ENCODE measurements at places on chromosomes 4 and X.
A peak's percentile ranks its signal among the peaks of the same experiment; 100 is the strongest.

DNA sequence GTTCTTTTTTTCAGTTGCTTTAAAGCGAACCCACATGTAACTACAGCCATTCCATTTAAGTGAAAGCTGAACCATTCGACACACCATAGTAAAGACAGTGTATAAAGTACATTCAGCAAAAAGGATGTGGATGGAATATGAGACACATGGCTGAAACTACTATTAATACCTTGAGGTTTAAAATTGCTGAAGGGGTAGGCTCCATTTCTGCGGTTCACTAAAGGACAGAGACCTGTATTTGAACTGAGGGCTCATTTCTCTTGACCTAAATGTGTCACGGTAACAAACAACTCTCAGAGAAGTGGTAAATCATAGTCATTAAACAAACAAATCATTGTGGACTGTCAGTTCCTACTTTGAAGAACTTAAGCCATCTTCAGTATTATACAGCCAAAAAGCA lies 1085.6 kb upstream of the TENM3 start:
- no peak for DNase-seq

DNA sequence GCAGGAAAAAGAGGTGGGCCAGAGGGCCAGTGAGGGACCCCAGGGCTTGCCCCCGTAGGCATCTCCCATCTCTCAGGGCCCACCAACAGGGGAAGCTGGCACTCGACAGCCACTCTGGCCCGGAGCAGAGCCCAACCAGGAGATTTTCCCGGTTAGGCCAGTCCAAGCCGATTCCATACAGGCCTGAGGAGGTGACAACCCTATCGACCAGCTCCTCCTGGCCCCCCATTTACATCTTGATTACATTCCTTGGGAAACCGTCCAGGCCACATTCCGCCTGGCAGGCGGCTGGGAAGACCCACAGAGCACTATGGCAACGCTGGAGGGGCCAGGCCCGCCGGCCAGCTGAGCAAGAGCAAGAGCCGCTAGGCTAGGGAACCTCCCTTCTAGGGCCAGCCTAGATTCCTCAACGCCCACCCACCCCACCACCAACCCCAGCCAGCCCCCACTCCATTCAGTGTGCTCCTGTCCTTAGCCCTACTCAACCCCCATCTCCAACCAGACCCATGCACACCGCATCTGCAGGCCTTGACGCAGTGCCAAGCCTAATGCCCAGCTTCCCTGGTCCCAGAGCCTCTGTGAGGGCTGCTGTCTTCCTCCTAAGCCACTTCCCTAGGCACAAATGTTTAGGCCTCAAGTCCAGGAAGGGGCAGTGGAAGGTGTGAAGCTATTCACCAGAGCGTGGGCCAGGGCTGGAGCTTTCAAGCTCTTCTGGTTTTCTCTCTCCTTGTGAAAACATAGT lies 161.2 kb downstream of the EFNB1 start:
- no peak for DNase-seq

GRCh38 chrX:5718651-5719050 lies 510.0 kb downstream of the NLGN4X start:
- DNase-seq: no peak

- DNase-seq: no peak
These were observed 137.8 kb upstream of the MSX1 start for GRCh38 chr4:4721636-4722035.

DNA sequence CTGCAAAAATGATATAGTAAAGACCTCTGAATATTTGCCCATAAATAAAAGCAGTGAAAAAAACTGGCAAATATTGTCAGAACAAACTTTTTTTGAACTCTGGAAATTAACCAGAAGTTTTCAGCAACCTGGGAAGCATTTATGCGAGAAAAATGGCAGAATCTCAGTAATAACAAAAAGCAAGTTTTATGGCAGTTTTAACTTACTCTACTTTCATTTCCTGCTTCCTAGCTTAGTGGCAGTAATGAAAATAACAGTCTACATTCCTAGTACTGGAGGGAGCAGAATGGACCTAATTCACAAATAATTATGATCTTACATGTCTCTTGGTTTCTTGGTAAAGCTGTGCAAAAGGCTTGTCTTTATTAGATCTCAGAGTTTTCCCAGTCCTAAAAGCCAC lies 460.1 kb downstream of the NAF1 start:
- no peak for DNase-seq

DNA sequence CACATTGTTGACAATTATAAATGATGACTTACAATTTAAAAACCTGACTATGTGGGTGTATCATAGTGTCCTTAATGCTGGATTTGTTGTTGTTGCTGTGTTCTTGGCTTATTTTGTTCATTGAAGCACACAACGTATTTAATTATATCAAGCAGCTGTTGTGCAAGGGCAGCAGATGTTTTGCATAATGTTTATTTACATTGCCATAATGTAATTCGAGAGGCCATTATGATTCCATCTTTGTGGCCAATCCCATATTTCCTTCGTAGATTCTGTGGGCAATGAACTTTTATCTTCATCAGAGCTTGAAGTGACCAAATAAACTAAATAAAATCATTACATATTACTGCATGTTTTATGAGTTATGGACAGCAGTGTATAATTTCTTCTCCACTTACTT lies 422.6 kb upstream of the GALNTL6 start:
- DNase-seq: no peak

GRCh38 chr4:54176202-54176601 lies 52.9 kb upstream of the PDGFRA start:
- DNase-seq: no peak

DNA sequence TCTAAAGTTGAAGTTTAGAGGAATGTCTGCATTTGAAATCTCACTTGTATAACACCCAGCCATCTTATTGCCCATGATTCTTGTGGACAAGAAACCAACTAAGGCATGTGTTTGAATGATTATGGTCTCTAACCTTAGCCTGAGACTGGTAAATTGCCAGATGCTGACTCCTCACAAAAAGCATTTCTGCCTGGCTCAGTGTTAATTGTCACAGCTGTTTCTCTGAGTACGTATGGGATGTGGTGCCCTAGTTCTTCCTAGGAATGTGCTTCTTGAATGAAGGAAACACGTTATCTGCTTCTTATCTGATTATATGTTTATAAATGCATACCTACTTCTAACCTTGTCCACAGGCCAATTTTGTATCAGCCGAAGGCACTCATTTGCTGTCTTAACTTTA lies 63.1 kb upstream of the NDP start:
- DNase-seq: no peak

DNA sequence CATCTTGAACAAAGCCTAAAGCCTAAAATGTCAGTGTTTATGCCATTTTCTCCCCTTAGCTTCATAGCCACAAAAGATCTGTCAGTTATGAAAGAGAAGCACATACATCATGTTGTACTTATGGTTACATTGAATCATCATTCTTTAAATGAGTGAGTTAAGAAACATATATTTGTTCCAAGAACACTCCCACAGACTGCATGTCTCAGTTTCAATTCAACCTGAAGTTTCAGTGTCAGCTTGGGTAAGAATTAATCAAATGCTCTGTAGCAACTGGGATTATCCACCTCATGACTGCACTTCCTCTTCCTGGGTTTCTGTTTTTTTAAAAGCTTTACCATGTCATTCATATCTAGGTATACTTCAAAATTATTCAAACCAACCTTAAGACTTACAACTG lies 3.9 kb upstream of the TMPRSS11B start:
- DNase-seq: no peak

DNA sequence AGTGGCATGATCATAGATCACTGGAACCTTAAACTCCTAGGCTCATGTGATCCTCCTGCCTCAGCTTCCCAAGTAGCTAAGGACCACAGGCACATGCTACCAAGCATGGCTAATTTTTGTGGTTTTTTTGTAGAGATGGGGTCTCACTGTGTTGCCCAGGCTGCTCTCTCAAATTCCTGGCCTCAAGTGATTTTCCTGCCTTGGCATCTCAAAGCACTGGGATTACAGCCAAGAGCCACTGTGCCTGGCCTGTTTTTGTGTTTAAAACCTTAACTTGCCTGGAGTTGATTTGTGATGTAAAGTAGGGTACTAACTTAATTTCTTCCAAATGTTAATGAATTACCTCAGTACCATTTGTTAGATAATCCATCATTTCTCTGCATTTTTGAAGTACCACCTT lies 22.3 kb downstream of the DLG3 start:
- DNase-seq: no peak

GRCh38 chrX:39762266-39762841 lies 335.4 kb downstream of the BCOR start:
- no peak for DNase-seq

GRCh38 chr4:24677909-24678308 lies 93.6 kb upstream of the DHX15 start:
- no peak for DNase-seq

GRCh38 chr4:166662266-166662843 lies 571.9 kb downstream of the SPOCK3 start:
- DNase-seq: no peak

DNA sequence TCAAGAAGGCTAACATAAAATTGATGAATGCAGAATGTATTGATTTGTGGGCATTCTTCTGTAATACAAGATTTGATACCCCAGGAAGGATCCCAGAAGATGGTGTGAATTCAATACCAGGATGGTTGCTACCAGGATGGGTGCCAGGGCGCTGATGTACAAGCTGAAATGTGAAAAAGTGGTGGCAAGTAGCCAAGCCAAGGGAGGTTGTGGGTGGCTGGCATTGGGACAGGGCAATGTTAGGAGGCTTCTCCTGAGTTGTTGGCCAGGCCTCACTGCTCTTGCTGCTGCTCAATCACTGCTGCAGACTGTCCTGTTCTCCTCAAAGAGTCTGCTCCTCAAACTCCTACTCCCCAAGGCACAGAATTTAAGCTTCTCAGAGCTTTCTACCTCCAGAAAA lies 77.1 kb downstream of the RBM46 start:
- no peak for DNase-seq

DNA sequence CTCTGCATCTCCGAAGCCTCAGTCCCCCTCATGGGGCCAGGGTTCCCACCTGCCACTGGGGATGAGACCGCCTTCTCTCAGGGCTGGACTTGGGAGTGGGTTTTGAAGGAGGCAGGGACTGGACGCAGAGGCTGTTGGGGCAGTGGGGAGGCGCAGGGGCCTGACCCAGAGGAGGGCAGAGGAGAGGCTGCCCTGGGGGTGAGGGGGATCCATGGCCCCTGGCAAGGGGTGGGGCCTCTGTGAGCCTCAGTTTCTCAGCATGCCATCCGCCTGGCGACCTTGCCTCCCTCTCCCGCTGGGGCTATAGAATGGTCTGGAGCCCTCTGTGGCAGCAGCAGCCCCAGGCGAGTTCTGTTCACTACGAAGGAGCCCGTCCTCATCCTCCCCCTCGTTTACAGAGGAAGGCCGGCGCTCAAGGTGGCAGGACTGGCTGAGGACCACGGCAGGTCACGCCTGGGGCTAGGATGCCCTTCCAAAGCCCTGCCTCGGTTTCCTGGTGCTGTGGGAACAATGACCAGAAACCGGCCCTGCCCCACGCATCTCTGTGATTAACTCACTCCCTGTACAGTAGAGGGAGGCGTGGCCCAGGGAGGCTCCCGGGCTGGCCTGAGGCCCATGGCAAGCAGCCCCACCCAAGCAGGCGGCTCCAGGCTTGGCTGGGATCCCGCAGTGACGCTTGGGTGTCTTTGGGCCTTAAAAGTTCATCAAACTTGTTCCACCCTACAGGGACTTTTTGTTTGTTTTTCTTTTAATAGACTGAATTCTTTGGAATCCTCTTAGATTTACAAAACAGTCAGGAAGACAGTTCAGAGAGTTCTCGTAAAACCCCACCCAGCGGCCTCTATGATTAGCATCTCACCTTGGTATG lies 16.0 kb upstream of the SH3TC1 start:
- no peak for DNase-seq

- peak; percentile 3 for DNase-seq
These were observed at the start of gene UGT8 for GRCh38 chr4:114598191-114599121. UGT8 (plus strand) TSS chr4:114598807; CDS start chr4:114622881, 24,074 bp downstream.

- DNase-seq: no peak
These were observed 795.2 kb downstream of the PCDH18 start for GRCh38 chr4:136737066-136737465.

DNA sequence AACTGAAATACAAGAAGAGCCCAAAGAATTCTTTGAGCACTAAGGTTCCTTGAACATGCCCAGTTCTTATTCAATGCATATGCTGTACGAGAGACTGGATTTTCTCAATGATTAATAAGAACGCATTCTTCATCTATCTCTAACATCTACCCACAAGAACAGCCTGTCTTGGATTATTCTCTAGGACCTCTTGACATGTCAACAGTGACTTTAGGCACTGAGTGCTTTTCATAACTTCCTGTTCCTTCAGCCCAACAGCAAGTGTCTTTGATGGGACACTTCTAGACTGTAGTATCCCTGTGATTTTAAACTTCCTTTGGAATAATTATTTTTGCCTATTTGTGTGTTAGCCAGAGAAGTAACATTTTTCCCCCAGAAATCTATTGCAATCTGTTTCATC lies 69.3 kb downstream of the OPHN1 start:
- DNase-seq: no peak

DNA sequence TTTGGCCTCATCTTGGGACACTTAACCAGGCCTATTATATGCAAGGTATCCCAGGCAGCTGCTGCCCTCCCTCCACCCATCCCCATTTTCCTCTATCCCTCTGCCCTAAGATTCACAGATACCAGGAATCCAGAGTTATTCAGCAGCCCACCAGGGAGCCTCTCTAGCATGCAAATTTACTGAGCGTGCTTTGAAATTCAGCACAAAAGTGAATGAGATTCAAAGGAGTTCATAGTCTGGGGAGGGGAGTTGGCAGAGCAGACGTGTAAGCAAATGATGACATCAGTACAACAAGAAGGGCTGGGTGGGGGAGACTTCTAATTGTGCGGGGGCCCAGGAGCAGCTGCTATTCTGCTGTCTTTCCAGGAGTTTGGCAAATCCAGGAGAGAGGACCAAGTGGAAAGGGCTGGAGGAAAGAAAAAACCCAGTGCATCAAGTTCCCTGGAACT lies 1.7 kb upstream of the MTM1 start:
- DNase-seq: no peak

DNA sequence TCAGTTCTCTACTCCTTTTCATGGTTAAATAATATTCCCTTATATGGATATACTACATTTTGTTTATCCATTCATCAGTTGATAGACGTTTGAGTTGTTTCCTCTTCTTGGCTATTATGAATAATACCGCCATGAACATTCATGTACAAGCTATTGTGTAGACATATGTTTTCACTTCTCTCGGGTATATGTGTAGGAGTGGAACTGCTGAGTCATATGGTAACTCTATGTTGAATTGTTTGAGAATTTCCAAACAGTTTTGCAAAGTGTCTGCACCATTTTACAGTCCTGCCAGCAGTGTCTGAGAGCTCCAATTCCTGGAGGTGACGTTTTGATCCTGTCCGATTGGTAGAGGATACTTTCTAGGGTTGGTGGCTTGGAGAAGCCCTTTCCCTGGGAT lies 23.6 kb downstream of the PLAC1 start:
- DNase-seq: no peak

GRCh38 chr4:103673983-103674382 lies 45.8 kb downstream of the TACR3 start:
- DNase-seq: no peak

Data from CD4-positive, alpha-beta memory T cell (primary cell).